ENCODE measurements at places on chromosomes 3 and 15.

DNA sequence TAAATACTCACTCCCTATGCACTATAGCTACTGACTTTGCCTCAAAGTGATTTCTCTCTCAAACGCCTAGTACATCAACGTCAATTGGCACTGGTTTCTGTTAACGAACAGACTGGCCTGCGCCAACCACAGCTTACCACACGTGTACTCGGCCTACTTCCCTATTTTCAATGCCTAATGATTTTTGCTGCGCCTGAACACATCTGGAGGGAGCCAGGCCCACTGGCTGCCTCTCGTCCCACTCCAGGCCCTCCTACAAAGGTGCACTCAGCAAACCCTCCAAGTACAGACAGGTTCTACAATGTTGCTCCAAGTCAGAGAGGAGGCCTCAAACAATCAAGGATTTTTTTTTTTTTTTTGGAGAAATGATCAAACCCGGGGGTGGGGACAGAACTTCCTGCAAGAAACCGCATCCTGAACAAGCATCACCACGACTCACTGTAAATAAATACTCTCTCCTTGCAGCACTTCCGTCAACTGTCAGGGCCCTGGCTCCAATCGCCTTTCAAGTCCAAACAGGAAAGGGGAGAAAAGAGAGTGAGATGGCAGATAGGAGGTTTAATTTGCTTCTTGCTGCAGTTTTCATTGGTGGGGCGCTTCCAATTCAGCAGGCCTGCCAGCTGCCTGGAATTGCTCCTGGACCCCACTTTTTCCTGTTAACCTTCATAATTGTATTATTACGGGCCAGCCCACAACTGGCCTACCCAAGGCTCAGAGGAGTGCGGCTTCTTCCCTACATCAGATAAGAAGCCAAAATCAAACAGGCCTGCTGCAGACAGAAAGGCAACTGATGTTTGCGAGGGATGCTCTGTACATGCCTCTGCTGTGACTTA lies 139.3 kb downstream of the FOXP1 start:
- no peak for DNase-seq

- no peak for DNase-seq
Measured at GRCh38 chr3:45139372-45140140, 6.6 kb downstream of the CDCP1 start.

DNA sequence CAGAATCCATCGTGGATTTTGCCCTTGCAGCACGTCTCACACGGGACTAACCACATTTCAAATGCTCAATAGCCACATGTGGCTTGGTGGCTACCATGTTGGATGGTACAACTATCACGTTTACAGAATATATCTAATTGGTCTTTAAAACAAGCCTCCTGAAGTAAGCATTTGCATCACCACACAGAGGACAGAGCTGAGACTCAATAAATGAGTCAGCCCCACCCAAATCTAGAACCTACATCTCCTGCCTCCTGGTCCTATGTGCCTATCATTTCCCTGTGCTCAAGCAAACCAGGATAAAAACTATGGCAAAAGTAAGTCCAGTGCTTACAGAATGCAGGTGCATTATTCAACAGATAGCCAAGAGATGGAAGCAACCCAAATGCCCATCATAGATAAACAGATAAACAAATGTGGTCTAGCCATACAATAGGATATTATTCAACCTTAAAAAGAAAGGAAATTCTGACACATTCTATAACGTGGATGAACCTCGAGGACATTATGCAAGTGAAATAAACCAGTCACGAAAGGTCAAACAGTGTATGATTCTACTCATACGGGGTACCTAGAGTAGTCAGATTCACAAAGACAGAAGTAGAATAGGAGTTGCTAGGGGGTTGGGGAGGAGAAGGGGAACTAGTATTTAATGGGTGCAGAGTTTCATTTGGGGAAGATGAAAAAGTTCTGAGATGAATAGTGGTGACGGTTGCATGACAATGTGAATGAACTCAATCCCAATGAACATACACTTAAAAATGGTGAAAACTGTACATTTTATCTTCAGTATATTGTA lies 43.9 kb downstream of the SRGAP3 start:
- no peak for DNase-seq

GRCh38 chr3:52182196-52182595 lies 15.8 kb upstream of the ALAS1 start:
- no peak for DNase-seq

DNA sequence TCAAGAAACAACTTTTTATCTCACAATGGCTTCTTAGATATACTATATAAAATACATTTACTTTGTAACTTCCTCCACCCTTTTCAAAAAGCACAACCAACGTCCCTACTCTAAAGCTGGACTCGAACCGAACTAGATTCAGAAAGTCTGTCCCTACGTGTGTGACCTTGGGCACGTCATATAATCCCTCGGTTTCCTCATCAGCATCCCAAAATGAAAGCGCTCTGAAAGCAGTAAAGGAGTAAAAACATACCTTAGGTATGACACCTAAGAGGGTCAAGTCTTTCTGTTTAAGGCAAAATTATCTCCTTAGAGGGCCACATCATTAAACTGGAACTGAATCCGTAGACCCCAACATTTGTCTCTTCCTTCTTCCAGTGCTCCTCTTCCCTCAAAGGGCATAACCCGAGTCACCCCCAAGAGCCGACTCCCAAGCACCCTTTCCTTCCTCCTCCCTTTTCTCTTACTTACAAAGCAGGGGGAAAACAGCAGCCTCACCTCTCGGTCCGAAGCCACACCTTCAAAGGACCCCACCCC lies 663 bp downstream of the PDCD10 start:
- no peak for DNase-seq

DNA sequence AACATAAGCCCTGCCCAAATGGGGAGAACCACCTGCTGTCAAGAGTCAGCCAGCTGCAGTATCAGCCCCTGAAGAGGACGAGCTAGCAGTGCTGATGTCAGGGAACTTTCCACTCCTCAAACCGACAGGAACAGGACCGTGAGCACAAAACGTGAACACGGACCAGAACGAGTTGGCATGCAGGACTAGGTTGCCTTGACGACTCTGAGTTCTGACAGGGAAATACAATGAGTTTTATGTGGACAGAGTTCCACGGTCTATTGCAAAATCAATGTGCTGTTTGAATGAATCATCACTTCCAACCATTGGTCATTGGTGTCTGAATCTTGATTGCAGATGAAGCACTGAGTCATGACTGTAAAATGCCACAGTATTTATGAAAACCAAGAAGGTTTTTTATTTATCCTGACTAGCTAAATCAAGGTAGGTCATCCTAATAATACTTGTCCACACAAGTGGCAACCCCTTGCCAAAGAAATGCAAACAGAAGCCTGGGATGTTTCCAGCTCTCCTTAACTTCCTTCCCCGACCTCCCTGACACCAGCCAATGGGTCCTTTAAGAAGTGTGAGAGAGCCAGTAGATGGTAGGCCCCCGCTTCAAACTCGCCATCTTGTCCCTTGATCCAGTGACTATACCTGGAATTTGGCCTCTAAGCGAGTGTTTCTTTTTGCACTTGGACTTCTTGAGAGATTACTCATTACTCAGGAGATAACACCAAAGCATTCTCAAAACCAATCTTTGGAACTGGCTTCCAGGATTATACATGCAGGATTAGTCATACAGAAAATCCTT lies 119.6 kb downstream of the ASB7 start:
- DNase-seq: peak; percentile 99

GRCh38 chr3:196837819-196838420 lies 29.8 kb upstream of the SENP5 start:
- peak; percentile 45 for DNase-seq

- DNase-seq: peak; percentile 66
Measured at GRCh38 chr3:48614044-48614443, 4.6 kb upstream of the UQCRC1 start.

DNA sequence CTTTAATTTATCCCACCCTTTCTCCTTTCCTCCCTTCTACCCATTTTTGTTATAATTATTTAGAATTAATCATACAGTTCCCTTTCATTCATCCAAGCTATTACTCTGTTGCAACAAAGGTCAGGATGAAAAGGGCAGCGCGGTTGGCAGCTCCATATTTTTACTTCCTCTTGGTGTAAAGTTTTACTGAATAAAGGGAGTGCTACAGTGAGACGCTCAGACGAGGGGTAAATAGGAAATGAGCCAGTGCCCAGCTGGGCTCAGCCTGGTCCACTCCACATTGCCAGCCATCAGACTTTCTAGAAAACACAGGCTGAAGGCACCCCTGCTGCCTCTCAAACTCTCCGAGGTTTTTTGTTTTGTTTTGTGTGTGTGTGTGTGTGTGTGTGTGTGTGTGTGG lies 21.9 kb upstream of the ZBTB38 start:
- no peak for DNase-seq

DNA sequence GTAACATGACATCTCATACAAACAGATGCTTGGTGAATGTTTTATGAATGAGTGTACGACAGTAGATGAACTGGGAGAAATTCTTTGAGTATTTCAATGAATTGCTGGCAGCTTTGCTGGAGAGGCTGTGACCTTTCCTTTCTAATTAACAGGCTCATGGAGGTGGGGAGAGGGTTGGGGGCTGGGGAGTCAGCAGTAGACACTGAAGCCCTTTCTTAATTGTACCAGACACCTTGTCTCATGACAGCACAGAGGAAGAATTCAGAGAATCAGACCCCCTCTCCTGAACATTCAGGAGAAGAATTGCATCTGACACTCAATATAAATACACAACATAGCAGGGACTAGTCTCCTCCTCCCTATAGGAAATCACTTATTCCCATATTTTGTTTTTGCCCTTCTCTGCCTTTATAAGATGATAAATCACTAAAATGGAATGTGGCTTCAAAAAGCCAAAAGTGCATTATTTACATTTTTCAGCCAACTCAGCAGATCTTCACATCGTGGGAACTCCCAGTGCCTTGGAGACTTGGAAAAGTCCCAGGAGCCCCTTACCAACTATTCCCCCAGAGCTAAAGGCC lies 66.2 kb upstream of the TPM1 start:
- DNase-seq: no peak

- no peak for DNase-seq
Measured at GRCh38 chr3:43542328-43543043, 79.3 kb downstream of the ANO10 start.

GRCh38 chr3:195735036-195735695 lies 14.4 kb downstream of the MUC20 start:
- DNase-seq: no peak

GRCh38 chr3:56042326-56042951 lies 425.8 kb downstream of the ERC2 start:
- DNase-seq: peak; percentile 54

DNA sequence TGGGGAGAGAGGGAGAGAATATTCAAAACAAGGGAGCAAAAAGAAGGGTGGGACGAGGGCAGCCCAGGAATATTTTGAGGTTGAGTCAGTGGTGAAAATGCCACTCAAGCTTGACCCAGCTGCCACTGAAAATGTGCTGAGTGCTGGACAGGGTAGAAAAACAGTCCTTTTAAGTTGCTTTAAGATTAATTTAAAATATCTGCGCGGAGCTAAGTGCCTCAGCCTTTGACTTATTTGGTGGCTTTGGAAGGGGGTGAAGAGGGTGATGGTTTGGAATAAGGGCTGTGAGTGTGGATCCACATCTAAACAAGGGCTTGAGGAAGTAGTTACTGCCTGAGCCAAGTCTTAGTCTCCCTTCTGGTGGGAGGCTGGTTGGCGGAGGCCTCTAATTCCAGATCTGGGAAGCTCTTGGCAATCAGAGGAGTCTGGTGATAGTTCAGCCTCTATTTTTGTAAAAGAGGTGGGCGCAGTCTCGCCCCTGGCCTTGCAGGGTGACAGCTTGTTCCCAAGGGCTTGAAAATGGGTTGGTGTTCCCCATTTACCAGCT lies 280.8 kb upstream of the ROPN1 start:
- DNase-seq: no peak

- DNase-seq: no peak
Measured at GRCh38 chr3:105722943-105723556, 145.8 kb downstream of the CBLB start.

GRCh38 chr3:175620532-175620931 lies 761.4 kb downstream of the NAALADL2 start:
- no peak for DNase-seq

DNA sequence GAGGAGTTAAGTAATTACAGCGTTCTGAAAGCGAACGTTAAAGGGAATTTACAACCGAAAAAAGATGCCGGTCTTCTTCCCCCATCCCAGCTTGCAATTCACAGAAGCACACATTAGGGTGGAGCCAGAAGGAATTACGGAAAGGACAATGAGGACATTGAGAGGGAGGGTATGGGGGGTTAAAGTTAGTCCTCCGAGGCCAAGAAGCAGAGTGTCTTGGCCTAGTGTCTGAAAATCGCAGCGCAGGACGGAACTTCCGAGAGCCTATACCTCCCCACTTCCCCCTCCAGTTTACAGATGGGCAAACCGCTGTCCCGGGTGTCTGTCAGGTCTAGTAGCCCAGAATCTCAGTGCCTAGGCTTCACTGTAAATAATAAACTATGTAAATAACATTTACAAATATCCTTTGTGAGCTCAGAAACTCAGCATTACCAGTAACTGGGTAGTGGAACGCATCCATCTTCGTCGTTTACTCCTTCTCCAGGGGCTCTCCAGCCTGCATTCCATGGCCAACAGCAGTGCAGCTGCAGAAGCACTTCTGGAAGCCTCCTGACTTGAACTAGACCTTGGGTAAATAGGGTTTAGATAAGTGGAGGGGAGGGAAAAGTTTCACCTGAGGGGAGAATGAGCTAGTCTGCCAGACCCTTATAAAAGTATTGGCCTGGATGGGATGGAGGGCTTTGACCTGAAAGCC lies 922 bp downstream of the ADPRH start:
- DNase-seq: no peak

DNA sequence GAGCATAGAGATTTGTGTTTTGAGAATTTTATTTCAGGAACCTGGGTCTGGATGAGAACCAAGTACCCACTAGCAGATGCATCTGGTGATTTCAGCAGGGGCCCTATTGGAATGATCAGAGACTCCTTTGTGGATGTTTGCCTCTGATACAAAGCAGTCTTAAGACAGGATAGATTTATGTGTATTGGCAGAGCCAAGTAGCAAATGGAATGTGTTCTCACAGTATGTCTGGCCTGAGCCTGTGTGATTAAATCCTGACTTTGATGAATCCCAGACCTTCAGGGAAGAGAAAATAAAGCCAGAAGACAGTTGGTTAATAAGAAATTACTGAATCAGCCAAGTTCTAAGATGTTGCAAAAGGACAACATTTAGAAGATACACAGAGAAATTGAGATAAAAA lies 755.5 kb upstream of the SEMA6D start:
- no peak for DNase-seq

GRCh38 chr3:150296123-150296735 lies 111.9 kb upstream of the TSC22D2 start:
- DNase-seq: no peak
